ENCODE measurements at places on chromosomes 5 and 9. TPM values are rescaled to one million over a fixed set of nuclear protein-coding genes. Genes with fewer than 3 reads are reported as not detected.

Gene SVEP1
- 3.8 TPM for polyA plus RNA-seq

Gene TAS2R1
- polyA plus RNA-seq, result not detected

Gene GAS1
- 35.0 TPM for polyA plus RNA-seq

Gene CD74
- 210 TPM for polyA plus RNA-seq

Gene RASA1
- 8.2 TPM for polyA plus RNA-seq

Gene GABRA1
- not detected for polyA plus RNA-seq
